ENCODE measurements at places on chromosomes 5 and 9.

GRCh38 chr5:20610681-20611080 is 622.7 kb upstream of the CDH18 start:
- DNase-seq = no peak

DNA sequence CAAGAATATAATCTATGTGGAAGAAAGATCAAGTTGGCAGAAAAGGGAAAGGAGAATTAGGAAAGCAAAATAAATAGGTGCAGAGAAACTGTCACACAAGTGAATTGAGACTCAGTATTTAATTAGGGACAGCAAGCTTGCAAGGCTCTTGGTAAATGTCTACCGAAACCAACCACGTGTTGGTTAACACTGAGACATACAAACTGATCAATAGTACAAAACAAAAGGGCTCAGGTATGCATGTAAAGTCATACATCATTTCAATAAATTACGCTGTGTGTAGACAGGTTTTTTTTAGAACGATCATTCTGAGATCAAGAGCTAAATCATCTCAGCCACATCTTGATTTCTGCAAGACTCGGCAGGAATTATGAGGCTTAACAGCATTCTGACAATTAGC is 225.4 kb downstream of the EBF1 start:
- no peak for DNase-seq

GRCh38 chr5:174010365-174010764 is 21.4 kb downstream of the C5orf47 start:
- no peak for DNase-seq

- no peak for DNase-seq
Measured at GRCh38 chr5:41445937-41446563, 64.4 kb downstream of the PLCXD3 start.

DNA sequence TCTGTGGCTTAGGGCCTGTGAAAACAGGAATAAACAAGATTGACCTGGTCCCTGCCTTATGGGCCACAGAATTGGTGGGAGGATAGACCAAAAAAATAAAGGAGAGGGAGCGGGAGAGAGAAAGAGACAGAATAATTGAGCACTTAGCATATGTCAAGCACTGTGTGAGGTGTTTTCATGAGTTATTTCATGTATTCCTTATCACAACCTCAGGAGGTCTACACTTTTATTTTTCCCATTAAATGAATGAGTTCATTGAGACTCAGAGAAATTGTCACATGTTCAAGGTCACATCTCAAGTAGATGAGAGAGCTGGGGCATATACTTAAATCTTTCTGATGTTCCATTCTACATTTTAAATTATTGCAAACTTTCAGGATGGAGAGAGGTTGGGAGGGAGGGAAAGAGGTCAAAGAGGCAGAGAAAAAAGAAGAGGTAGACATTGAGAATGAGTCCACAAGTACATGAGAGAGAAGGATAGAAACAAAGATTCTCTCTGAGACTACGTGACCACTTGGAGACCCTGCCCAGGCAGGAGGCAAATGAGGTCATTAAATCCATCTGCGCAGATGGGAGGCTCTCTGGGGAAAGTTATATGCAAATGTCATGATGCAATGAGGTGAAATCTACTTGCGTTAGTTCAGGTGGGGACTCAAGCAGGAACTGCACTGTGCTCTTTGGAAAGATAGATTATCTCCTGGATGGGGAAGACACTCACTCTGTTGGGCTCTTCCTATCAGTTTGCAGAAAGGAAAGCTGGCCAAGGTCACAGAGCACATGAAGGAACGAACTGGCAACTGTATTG is 241.5 kb downstream of the PAPPA start:
- DNase-seq = no peak

DNA sequence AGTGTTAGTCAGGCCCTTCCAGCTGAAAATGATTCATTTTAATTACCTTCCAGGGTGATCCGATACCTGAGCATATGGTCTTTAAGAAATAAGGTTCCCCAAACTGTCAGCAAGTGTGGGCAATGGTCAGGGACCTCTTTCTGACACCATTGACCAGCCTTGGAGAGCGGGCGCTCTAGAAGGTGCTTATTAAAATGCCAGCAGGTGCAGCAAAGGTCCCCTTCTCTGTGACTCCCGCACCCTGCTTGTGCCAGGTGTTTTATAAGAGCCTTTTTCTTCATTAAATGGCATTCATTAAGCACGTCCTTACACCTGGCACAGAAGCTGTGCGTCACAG is 85.3 kb downstream of the MVB12B start:
- DNase-seq = no peak

- no peak for DNase-seq
Measured at GRCh38 chr5:108810717-108811116, 63.0 kb downstream of the FER start.

GRCh38 chr9:37453827-37454226 is 11.4 kb downstream of the ZBTB5 start:
- DNase-seq = no peak

GRCh38 chr5:171629628-171630349 is 155.8 kb upstream of the SMIM23 start:
- peak; percentile 65 for DNase-seq

DNA sequence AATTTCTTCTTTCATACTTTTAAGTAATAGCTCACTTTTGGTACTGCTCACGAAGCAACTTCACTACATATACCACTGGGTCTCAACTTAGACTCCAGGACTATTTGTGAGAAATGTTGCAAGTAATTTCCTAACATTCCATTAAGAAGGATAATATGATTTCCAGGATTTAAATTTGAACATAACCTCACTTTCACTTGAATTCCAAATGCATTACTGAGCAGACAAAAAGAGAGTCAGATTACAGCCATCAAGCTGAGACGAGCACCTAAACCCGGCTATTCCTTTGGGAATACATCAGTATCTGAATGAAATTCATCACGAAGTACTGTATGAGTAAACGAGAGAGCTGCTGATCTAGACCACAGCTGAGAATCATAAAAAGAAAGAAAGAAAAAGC is 47.3 kb downstream of the LIFR start:
- no peak for DNase-seq

GRCh38 chr9:136945333-136946227 is 537 bp downstream of the C8G start:
- DNase-seq = no peak

DNA sequence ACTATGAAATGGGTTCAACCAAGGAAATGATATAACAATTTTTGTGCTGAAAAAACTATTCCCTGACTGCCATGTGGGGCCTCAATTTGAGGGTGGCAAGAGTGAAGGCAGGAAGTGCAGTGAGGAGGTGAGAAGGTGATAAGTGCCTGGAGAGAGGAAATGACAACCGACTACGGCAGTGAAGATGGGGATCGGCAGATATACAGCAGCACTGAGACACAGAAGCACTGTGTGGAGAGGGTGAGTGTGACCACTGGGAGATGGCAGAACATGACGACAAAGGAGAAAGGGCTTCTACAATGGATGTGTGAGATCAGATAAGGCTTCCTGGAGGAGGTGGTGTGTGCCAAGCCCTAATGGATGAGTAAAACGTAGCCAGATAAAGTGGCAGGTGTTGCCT is 271.8 kb downstream of the TRIM32 start:
- no peak for DNase-seq

DNA sequence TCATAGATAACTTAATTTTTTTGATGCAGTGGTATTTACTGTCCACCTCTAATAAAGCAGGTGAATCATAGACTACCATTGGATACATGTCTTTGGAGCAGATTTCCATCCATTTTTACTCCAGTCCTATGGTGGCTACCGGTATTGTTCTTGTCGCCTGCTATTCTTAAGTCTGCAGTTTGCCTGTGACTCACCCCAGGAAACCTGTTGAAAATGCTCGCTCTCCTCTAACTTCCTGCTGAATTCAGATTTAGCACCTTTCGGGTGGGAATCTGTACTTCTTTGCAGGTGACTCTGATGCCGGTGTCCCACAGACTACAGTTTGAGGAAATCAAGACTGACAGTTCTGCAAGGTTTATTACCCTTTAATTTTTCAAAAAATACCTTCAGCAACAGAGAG is 58.8 kb upstream of the DHFR start:
- no peak for DNase-seq

DNA sequence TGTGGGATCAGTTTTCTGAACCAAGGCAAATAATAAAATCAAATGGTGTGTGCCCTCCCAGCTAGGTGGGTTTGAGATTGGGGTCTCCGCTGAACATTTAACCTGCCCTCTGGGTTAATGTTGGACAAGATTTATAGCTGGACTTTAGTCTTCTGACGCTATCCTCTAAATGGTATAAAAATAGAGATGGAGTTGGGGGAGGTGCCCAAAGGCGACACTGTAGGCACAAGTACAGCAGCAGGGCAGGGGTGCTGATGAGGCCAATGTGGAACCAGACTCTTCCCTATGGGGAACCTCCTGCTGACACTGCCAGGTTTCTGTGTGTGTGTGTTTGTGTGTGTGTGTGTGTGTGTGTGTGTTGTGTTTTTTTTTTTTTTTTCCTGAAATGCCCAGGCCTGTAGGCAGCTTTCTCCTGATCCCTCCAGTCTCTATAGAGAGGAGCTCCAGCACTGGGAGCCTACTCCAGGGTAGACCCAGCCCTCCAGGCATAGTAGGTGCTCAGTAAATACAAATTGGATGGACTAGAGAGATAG is 37.9 kb downstream of the PCDH1 start:
- DNase-seq = no peak

DNA sequence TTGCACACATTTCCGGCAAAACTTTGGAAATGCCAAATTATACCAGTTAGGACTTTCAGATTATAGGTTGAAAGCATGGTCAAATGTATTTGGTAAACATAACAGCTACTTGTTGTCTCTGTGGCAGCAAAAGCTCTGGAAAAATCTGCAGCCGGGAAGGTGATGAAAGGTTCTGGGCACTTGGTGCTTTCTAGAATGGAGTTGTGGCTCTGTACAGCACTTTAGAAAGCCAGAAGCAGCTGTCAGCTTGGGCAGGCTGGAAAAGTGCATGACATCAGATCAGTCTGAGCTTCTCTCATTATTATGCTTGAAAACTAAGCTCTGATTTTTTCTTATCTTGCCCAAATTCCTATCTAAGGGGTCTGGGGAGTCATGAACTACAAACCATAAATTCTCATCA is 118.6 kb upstream of the MAST4 start:
- no peak for DNase-seq

GRCh38 chr5:38888041-38888440 is 42.2 kb downstream of the OSMR start:
- DNase-seq = no peak

GRCh38 chr5:21918451-21918850 is 934.7 kb downstream of the CDH12 start:
- no peak for DNase-seq

GRCh38 chr5:165076686-165077085 is 1571.3 kb downstream of the MAT2B start:
- no peak for DNase-seq

DNA sequence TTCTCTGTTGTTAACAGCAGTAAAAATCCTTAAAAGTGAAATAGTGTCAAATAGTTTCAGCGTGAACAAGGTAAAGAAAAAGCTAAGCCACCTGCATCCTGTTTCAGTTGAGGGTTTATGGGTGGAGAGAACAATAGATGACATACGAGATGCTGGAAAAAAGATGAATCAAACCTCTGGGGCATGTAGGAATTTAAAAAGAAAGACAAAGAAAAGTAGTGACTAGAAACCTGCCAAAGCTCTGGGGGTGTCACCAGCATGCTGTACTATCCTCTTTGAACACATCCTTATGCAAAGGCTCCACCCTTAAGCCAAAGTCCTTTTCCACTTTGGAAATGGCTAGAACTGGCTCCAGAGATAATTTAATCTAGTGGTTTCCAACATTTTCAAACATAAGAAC is 22.2 kb downstream of the SCAI start:
- no peak for DNase-seq

GRCh38 chr9:127451858-127452656 is 747 bp downstream of the LRSAM1 start:
- no peak for DNase-seq

DNA sequence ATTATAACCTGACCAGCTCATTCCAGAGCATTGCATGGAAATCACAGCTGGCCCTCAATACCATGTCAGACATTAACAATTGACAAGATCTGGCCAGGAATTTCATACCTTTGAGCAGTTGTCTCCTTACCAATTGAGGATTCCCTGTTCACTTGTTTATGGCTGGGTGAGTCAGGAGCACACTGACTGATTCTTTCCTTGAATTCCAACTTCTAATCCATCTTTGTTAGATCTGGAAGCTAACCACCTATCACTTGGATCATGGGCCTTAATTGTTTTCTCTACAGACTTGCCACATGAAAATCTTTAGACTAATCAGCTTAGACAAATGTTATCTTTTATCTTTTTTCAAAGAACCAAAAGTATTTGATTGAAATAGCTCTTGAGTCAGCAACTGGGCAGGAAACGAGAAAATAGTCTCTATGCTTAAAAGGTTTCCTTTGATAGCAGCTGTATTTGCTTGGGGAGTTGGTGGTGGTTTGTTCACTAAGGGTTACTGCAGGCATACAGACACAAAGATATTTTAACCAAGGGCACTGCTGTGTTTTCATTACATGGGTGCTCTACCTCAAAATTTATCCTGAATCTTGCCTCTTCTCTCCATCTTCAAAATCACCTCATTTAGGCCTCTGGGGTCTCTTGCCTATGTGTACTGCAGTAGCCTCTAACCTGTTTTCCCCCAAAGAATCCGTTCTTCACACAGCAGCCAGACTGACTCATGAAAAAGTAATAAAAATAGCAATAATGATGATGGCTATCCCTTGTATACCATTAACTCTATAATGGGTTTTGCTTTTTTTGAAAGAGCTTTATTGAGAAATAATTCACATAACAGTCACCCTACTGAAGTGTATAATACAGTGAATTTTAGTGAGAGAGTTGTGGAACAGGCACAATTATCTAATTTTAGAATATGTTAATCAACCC is 197.0 kb upstream of the NMUR2 start:
- DNase-seq = no peak

DNA sequence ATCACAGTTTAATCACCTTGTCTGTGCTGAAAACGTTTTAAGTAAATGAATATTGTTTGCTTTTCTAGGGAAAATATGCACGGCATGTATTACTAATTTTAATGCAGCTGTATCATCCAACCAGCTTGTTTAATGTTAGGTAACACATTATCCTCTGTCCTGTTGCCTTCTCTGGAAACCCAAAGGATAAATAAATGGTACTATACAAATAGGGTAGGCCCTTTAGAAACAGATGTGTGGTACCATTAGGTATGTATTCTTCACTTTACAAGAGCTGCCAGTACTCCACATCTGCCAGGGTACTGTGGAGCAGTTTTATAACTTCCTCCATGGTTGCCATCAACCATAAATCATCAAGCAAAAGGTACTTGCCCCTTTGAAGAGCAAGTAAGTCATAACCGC is 42.9 kb downstream of the FAF2 start:
- no peak for DNase-seq

DNA sequence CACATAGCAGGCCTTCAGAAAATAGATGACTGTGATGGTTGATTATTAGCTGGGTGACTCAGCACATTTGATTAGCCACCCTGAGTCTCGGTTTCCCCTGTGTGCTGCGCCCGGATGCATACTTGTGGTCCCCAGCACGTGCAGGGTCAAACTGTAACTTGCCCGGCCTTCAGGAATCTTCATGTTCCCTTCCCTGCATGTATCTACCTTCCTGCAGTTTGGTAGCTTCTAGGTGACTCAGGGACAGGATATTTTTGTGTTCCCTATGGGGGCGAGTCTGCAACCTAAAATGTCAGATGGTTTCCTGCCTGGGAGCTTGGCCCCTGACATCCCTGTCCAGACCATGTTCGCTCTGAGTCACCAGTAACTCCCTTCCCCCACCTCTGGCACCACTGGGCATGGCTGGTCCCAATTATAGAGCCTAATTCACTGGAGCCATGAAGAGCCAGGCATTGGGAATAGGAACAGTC is 13.2 kb downstream of the PTGS1 start:
- no peak for DNase-seq

- DNase-seq = no peak
Measured at GRCh38 chr5:53368516-53368915, 111.9 kb upstream of the FST start.

- DNase-seq = no peak
Measured at GRCh38 chr9:20295555-20295954, 326.7 kb downstream of the MLLT3 start.

Data from NCI-H1694 treated with DMSO at 0.1 percent for 48 hours (cell line).